ENCODE measurements at places on chromosomes 11 and 22.

DNA sequence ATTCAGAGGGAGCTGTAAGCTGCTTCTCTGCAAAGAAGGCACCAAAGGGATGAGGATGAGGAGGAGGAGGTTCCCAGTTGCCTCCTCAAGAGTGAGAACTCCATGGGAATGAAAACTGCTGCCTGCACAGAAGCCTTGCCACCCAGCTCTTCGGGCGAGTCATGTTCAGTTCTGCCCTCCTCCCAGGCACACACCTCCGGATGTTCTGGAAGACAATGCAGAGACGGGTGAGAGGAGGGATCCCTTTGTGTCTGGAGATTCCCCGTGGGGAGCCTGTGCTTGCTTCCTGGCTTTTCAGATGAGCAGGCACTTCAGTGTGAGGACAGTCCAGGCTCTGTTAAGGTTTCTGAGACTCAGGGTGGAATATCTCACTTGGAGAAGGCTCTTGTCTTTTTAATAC is 295.6 kb downstream of the DDX10 start:
- DNase-seq = no peak

DNA sequence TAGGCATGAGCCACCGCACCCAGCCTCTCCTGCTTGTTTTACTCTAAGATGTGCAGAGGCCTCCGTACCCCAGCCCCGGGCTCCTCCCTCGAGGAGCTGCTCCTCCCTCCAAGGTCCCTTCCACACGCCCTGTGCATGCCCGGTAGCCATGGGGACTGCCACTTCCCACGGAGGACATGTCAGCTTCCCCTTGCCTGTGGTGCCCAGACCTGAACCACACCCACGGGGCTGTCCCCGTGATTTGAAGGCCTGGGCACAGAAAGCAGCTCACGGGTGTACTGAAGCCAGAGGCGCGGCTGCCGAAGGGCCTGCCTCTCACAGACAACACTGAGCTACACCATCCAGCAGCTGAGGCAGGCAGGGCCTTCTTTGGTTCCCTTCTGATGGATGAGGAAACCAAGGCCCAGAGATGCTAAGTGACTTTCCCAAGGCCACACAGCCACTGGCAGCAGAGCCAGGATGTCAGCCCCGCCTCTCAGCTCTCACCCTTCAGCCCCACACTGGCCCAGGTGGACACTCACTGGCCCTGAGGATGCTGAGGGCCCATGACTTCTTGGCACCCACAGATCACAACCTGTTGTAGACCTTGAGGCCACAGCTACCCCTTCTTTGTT is 7.3 kb downstream of the INS start:
- no peak for DNase-seq

GRCh38 chr11:35619855-35620640 is 1.8 kb downstream of the FJX1 start:
- no peak for DNase-seq

GRCh38 chr22:24284747-24285203 is 14.1 kb downstream of the SPECC1L start:
- no peak for DNase-seq

DNA sequence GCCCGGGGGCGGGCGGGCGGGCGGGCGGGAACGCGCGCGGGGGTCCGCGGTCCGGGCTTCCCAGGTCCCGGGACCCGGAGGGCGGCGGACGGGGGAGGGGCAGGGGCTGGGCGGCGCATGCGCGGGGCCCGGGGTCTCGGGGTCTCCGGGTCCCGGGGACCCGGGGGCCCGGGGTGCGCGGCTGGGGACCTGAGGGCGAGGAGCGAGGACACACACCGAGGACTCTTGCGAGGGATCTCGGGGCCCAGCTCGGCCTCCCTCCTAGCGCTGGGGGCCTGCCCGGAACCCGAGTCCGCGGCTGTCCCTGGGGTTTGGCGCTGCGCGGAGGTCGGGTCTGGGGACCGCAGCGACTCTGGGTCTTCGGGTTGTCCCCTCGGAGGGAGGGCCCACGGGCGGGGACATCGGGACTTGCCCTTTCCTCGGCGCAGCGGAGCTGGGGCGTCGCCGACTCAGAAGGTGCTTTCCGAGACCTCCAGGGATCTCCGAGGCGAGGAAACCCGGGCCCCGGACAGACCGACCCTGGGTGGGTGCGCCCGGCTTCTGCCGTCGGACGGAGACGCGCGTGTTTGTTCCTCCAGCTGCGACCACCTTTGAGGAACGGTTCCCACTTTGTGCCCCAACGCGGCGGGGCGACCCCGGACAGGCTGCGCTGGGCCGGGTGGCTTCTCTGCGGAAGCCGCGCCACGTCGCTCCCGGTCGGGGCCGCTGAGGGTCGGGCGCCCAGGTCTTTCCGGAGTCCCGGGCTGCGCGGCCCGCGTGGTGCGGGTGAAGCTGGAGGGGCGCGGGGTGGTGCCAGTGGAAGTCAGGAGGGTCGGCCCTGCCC is 540 bp downstream of the PPARA start:
- no peak for DNase-seq

DNA sequence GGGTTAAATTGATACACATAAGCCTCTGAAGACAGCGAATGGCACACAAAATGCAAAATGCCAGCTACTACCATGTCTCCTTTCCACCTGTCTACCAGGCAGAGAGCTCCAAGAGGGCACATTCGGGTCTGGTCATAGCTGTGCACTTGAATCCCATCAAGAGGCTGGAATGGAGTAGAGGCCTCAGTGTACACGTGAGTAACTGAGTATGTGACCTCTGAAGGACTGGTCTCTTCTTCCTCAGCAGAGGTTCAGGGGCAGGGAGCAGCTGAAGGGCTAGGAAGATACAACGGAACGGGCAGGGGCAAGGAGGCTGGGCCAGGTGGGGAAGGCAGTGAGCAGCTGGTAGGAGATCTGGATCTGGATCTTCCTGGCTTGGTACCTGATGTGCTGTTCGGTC is 56.3 kb upstream of the PHOX2A start:
- no peak for DNase-seq

- DNase-seq = no peak
Measured at GRCh38 chr11:46564459-46564858, 29.4 kb downstream of the AMBRA1 start.

- no peak for DNase-seq
Measured at GRCh38 chr22:44408829-44409192, 89.2 kb downstream of the RTL6 start.

All from cortex of kidney (tissue), 1 donor.